ENCODE measurements at places on chromosomes 4 and X. TPM values are rescaled to one million over a fixed set of nuclear protein-coding genes. Genes with fewer than 3 reads are reported as not detected.

The PDZD4 gene
- 1.6 TPM for total RNA-seq

DNA sequence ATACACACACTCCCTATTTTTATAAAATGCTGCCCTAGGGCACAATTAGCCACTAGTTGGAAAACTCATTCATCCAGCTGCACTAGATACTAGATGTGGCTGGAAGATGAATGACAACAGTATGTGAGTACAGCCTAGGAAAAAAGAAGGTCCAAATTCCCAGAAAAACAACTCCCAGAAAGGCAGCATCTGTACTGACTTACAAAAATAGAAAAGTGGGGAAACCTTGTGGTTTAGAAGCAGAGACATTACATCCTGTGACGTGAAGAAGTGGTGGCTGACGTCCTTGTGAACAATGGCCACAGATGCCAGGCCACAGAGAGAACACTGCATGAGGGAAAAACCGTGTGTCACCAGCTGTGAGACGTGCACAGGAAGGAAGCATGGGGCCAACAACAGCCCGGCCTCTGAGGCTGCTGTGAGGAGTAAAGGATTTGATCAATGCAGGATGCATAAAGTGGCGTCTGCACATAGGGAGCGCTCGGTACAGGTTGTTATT, 81.2 kb downstream of the SPRY1 start:
- no peaks in the 10 kb centered on the region for H3K36me3 ChIP-seq
- peak overlapping the region; percentile 90 for H3K27ac ChIP-seq
- H3K4me3 ChIP-seq: no peak overlapping the region
- peaks cover 20% of the 10 kb centered on the region for H3K4me1 ChIP-seq

The CSAG3 gene
- total RNA-seq: not detected

The NR3C2 gene
- total RNA-seq: 8.7 TPM

The ARSH gene
- total RNA-seq: 0.08 TPM

The BANK1 gene
- 0.52 TPM for total RNA-seq

The C4orf17 gene
- total RNA-seq: not detected

DNA sequence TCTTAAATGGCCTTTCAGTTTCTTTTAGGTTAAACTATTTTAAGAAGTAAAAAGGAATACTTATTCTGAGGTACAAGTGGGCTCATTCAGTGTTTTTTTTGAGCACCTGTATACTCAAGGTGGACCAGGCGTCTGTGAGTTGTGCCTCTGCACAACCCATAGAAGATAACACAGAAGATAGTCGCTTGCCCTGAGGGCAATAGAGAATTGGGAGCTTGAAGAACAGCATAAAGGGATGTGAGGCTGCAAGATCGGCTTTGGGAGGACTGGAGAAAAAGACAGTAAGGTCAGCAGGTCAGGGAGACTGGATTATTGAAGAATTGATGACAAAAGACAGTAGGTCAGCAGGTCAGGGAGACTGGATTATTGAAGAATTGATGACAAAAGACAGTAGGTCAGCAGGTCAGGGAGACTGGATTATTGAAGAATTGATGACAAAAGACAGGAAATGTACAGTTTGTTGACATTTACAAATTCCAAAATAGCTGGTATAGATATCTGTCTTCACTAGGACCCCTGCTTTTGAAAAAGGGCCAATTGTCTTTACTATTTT, 3.1 kb downstream of the CPE start:
- no peak for DNase-seq
- no peak overlapping the region for H3K27ac ChIP-seq
- H3K4me3 ChIP-seq: no peak overlapping the region
- peaks cover 5% of the 10 kb centered on the region for H3K27me3 ChIP-seq

The RHOXF2 gene
- total RNA-seq: not detected

The DOCK11 gene
- total RNA-seq: 8.3 TPM

DNA sequence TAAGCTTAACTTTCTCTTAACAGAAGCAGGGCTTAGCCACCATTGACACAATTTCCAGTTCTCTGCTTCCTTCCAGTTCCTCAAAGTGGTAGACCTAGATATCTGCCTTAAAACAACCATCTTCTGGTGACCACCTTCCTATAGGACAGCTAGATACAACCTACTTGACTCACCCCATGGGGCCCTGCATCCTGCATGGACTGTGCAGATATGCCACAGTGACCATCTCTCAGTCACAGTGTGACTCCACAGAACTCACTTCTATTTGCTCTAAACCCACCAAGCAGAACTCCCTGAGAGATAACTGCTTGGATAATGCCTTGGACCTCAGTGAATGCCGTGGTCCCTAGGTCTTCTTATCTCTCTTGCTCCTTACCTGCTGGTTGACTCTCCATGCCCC, 621.6 kb downstream of the IQCM start:
- H3K4me1 ChIP-seq: no peaks in the 10 kb centered on the region
- H3K27me3 ChIP-seq: no peaks in the 10 kb centered on the region
- H3K36me3 ChIP-seq: no peaks in the 10 kb centered on the region

The CT45A10 gene
- total RNA-seq: not detected

The RAB33A gene
- total RNA-seq: 2.8 TPM

DNA sequence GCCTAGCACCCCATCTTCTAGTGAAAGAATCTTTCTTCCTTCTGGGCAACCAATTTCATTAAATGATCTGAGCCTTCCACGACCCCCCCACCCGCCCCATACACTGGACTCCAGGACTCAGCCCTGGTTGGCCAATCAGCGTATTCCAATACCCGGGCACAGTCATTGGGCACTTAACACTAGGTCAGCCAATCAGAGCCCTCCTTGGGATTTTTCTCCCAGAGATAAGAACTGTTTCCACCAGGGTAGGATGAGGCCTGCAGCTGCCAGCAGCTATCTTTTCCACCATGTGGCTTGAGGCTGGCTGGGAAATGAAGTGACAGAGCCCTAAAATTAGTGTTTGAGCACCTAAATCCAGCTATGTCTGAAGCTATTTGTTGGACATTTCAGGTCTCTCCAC, 418.8 kb downstream of the BCOR start:
- no peaks in the 10 kb centered on the region for H3K27me3 ChIP-seq
- no peak for DNase-seq
- H3K4me1 ChIP-seq: peaks cover 7% of the 10 kb centered on the region

DNA sequence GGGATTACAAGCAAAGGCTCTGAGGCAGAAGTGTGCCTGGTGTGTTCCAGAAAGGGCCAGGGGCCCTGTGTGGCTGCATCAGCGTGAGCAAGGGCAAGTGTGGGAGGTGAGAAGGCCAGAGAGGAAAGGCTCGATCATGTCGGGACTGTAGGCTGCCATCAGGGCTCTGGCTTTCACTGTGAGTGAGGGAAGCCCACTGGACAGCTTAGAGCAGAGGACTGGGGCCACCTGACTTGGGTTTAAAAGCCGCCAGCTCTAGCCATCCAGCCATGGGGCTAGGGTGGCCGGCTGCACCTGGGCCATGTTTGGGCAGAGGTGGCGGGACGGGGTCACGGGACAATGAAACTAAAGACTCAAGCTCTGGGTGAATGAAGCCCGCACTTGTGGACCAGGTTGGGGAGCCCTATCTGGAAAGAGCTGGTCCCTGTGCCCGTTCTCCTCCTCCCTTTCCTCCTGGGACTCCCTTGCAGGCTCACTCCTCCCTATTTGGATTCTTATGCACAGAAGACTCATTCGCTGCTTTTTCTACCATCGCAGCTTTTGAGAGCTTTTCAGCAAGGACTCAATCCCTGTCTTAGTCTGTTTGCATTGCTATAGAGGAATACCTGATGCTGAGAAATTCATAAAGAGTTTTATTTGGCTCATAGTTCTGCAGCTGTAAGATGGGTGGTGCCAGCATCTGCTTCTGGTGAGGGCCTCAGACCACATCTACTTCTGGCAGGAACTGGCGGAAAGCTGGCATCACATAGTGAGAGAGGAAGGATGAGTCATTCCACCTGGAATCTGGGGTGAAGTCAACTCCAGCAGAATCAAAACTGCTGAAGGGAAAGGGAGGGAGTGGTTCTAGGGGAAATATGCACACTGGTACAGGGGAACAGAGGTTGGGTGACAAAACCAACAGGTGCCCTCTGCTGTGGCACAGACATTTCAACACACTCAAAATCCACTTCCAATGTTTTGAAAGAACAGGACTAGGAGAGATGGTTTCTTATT, 15.3 kb downstream of the CTAG1B start:
- no peaks in the 10 kb centered on the region for H3K36me3 ChIP-seq
- H3K27ac ChIP-seq: no peak overlapping the region
- peak; percentile 23 for DNase-seq

- H3K27ac ChIP-seq: no peak overlapping the region
- H3K4me3 ChIP-seq: no peak overlapping the region
- no peaks in the 10 kb centered on the region for H3K27me3 ChIP-seq
- no peaks in the 10 kb centered on the region for H3K36me3 ChIP-seq
These were observed 114.6 kb upstream of the CBR4 start for GRCh38 chr4:169124661-169125060.

DNA sequence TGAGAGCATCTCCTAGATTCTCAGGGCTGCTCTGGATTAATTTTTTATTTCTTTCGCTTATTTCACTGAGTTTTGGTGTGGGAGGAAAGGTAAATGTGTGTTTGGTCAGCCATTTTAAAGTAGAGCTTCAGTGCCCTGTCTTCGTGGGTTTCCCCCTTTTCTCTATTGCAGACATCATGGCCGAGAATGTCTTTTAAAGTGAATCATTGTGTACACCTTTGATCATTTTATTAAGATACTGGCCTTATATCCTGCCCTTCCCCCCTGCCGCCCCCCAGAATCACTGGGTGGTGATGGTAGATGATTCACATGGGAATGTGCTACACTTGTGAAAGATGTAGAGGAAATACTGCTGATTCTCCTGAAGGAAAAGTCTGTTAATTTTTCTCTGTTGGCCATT, 23.8 kb downstream of the CDKL5 start:
- DNase-seq: no peak
- no peaks in the 10 kb centered on the region for H3K4me1 ChIP-seq
- H3K36me3 ChIP-seq: no peaks in the 10 kb centered on the region
- no peak overlapping the region for H3K27ac ChIP-seq

The VCX gene
- total RNA-seq: not detected

GRCh38 chr4:72112514-72113156, 80.8 kb downstream of the NPFFR2 start:
- H3K4me3 ChIP-seq: no peak overlapping the region
- H3K4me1 ChIP-seq: no peaks in the 10 kb centered on the region
- no peaks in the 10 kb centered on the region for H3K36me3 ChIP-seq
- DNase-seq: peak; percentile 66
- peak overlapping the region; percentile 74 for H3K27ac ChIP-seq

DNA sequence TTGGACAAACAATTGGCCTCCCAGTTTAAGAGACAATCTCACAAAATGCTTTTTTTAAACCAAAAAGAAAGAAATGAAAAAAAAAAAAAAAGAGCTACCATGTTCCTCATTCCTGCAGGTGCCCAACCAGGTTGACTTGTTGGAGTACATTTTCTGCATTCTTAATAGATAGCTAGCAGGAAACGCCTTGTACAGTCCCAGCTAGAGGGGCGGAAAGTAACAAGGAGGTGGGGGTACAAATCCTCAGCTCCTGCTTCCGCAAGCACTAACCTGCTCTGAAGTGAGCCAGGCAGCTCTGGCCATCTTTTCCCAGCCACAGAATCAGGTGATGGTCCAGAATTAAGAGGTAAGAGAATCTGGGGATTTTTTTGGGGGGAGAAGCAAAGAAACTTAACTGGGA, at the start of gene VGLL1:
VGLL1 (plus strand) TSS at position 265 of the 400 bp plus-strand sequence. CDS start 3,806 bp downstream, outside the sequence.
- no peak within 1 kb of the TSS for H3K4me3 ChIP-seq
- DNase-seq: peak; percentile 21
- no peaks in the 10 kb centered on the region for H3K4me1 ChIP-seq
- no peaks in the 10 kb centered on the region for H3K36me3 ChIP-seq
- H3K27me3 ChIP-seq: no peaks in the 10 kb centered on the region

The ACOT9 gene
- 38.5 TPM for total RNA-seq

DNA sequence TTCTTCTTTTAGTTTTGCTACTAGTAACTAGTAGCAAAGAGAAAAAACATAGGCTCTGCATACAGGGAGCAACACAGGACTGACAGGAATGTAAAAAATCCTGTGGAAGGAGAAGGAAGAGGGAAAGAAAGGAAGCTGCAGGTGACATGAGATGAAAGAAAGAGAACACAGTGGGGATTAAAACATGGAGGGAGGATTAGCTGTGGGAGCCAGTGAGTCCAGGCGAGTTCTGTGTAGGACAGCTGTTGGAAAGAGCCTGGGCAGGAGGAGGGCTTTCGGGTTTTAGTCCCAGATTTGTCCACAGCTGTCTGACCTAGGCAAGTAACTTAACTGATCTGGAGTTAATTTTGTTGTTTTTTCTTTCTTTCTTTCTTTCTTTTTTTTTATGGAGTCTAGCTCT, 21.6 kb downstream of the CCNG2 start:
- no peak for DNase-seq
- no peak overlapping the region for H3K4me3 ChIP-seq
- H3K4me1 ChIP-seq: peaks cover 7% of the 10 kb centered on the region
- no peak overlapping the region for H3K27ac ChIP-seq

GRCh38 chr4:118765399-118765798, 70.5 kb downstream of the SEC24D start:
- H3K4me3 ChIP-seq: no peak overlapping the region
- peak overlapping the region; percentile 18 for H3K27ac ChIP-seq
- peaks cover 37% of the 10 kb centered on the region for H3K4me1 ChIP-seq
- H3K27me3 ChIP-seq: no peaks in the 10 kb centered on the region

DNA sequence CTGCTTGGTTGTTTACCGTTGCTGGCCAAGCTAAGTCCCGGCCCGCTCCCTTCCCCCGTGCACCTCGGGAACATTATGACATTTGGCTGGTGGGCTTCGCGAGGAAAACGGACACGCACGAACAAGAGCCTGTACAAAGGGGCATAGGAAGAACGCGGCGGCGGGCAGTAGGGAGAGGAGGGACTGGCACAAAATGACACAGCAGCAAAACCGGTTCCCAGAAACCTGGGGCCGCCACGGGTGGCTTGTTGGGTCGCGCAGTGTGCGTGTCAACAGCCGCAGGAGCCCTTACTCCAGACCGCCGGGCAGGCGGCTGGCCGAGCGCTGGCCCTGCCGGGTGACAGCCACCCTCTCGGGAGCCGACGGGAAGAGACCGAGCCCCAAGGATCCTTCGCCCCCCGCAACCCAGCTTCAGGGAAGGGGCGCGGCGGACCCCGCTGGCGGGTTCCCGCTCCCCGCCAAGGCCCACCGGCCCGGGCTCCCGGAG, 1.6 kb upstream of the LIN54 start:
- no peaks in the 10 kb centered on the region for H3K36me3 ChIP-seq
- DNase-seq: peak; percentile 62
- H3K27me3 ChIP-seq: no peaks in the 10 kb centered on the region
- H3K4me3 ChIP-seq: peak overlapping the region; percentile 23
- peak overlapping the region; percentile 98 for H3K27ac ChIP-seq

The ADH6 gene
- 23.1 TPM for total RNA-seq
